HuH-7.5 (cell line): ENCODE measurements at places on chromosomes 12 and 14.

DNA sequence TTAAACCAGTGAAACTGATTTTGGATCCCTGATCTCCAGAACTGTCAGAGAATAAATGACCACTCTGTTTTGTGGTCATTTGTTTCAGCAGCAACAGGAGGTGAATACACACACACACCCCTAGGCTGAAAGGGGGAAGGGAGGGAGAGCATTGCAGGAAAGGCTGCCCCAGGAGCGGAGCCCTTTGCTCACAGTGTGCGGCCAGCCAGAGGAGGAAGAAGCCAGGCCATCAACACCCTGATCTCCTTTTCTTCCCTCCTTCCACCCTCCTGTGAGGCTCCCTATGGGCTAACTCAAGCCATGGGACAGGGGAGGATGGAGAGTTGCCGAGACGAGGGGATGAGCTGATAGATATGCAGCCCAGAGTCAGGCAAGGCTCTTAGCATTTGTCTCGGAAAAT lies 211.9 kb downstream of the TBX5 start:
- DNase-seq, result no peak

DNA sequence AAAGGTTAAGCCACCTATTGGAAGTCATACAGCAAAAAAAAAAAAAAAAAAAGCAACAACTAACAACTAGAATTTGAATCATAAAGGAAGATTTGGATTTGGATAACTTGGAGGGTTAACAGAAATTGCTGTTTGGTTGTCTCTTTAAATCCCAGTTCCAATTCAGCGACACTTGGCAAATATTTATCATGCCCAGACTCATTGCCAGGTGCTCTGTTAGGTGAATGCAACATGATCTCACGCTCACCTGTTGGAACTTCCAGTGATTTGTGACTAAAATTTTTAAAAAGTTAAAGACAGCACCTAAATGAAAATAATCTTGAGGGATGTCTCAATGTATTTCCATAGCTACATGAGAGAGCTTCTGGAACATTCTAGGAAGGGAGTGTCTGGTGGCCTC lies 103.7 kb downstream of the TBX3 start:
- no peak for DNase-seq

GRCh38 chr14:77157740-77158139 lies 16.1 kb upstream of the ZDHHC22 start:
- no peak for DNase-seq

DNA sequence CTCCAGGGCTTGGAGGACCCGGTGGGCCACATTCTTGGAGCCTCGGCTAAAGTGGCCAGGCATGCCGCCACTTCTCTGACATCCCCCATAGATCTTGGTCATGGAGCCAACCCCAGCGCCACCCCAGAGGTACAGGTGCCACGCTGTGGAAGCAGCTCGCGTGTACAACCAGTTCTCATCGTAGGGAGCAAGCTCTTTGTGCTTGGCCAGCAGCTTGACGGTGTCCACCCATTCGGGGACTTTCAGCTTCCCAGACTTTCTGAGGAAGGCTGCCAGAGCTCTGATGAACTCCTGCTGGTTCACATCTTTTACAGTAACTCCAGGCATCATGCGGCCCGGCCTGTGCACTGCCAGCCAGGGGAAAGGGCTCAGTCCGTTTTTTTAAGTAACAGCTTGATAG lies 29.3 kb upstream of the EAPP start:
- DNase-seq, result no peak

DNA sequence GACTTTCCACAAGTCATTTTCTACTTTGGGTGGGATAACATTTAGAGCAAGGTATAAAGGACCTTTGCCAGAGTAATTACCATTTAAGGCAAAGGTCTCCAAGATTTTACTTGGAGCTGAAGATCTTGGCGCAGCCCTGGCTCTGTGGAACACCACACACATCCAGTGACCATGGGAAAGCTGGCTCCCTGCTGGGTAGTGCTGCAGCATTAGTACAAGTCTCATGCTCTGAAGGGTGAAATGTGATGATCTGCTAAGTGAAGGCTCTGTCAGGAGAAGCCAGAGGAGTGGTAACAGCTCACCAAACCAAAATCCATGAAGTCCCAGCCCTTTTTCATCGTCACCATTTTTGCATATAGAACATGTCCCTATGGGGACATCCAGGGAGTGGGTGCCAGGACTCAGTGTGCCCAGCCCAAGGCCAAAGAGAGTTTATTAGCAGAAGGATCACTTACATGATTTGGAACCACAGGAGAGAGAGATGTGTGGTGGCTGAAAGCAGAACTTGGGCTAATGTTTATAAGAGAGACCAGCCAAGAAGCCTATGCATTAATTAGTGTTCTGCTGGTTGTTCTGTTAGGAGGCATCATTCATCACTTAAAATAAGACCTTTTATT lies 110.7 kb downstream of the SLC38A6 start:
- DNase-seq, result no peak

DNA sequence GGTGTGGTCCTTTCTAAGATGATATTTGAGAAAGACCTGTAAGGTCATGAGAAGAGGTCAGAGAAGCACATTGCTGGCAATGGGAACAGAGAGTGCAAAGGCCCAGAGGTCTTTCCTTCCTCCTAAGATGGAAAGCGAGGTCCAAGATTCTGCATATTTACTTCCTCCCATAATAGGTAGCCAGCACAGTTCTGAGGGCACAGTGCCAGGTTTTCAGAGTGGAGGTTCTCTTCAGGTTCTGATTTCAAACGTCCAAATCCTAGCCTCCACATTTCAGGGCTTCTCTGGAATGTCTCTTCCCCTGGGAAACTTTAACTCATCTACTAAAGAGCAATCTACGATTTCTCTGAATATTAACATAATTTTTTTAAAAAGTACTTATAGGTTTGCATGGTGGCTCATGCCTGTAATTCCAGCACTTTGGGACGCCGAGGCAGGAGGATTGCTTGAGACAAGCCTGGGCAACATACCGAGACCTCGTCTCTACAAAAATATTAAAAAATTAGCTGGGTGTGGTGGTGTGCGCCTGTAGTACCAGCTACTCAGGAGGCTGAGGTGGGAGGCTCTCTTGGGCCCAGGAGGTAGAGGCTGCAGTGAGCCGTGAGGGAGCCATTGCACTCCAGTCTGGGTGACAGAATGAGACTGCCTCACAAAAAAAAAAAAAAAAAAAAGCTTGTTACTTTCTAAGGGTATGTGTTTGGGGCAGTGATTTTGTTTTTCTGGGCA lies 526 bp upstream of the MRPL42 start:
- no peak for DNase-seq

DNA sequence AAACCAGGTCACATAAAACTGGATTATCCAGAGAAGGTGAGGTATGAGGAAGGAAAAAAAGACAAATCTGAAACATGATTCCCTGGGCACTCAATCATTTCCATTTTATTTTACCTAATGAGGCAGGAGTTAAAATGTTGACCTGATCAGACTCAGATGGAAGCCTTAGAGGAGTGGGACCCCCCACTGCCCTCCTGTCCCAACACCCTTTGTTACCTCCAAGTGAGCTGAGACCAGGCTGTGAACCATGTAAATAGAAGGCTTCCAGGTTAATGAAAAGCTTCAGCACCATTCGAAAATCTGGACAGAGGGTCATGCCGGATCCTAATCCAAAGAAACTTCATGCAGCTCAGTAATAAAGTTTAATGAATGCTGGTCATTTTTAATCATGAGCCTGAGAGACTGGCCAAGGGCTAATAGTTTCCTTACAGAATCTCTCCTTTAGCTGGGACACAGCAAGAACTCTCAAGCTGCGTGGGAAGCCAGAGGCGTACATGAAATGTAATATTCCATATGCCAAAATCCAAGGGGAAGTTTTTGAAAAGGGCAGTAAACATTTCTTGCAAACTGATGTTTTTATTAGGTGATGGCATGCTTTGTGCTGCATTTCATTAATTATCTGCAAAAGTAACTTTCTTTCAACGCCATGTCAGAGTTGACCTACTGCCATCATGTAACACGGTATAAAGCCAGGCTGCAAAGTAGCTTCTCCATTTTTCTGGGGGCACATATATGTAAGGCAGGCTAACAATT lies 183.0 kb downstream of the PAX9 start:
- DNase-seq, result no peak

DNA sequence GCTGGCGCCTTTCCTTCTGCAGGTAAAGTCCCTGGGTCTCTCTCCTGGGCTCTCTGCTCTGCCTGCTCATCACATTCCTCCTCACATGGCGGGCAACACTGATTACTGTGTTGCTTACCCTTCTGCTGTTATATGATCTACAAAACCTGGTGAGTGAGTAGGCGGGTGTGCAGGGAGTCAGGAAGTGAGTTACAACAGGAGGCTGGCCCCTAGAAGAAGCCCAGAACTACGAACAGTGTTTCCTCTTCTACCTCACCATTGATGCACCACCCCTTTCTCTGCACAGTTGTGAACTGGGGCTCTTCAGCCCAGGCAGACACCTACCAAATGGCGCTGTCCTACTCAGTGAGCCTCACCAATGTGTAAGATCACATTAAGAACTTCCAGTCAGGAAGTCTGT lies 4.9 kb upstream of the KLHL33 start:
- no peak for DNase-seq

DNA sequence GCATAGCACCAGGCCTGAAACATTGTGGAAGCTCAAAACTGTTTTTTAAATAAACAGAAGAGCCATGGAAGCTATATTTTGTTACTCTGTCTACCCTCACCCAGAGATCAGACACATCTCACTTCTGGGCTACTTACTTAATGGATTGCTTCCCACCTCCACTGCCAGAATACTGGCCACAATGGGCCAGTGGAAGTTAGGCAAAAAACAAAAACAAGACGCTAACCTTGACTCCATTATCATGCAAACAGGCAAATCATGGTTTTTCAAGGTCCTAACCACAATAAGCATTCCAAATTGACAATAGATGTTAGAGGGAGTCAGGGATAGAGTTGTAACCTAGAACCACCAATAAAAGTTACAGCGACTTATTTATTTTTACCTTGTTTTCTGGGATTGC lies 52.7 kb upstream of the PTCSC3 start:
- no peak for DNase-seq

- no peak for DNase-seq
Measured at GRCh38 chr12:120873226-120873625, 30.9 kb downstream of the SPPL3 start.
